ENCODE measurements at places on chromosomes 6 and 20.

DNA sequence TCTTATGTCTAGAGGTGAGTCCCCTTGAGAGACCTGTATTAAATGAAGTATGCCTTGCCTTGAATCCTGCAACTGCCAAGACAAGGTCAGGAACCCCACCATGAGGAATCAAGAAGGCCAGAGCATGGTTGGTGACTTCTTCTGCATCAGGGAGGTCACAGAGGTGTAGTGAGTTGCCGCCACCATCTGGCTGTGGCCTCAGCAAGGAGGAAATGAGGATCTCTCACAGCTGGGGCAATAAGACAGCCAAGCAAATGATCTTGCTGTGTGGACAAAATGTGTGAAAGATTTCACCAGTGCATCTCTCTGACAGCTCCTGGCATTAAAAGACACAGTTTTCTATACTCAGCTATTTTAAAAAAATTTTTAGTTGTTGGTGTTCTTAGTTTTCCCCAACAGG is 611.0 kb downstream of the DOK5 start:
- DNase-seq: no peak

GRCh38 chr6:138432063-138432356 is 28.0 kb downstream of the HEBP2 start:
- no peak for DNase-seq

DNA sequence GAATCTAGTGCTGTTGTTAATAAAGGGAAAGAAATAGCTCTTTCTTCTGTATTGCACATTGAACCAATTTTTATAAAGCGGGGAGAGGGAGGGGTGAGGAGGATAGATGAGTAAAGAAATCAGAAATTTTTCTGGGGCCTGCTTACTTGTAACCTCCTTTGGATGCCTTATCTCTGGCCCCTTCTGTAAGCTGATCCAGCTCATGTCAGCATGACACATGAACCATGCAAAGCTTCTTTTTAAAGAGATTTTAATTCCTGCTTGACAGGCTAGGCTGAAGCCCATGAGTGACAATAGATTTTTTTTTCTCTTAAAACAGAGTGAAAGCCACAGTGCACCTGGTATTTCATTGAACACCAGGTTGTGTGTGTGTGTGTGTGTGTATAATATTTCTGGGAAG is 325.3 kb downstream of the PRL start:
- DNase-seq: no peak

DNA sequence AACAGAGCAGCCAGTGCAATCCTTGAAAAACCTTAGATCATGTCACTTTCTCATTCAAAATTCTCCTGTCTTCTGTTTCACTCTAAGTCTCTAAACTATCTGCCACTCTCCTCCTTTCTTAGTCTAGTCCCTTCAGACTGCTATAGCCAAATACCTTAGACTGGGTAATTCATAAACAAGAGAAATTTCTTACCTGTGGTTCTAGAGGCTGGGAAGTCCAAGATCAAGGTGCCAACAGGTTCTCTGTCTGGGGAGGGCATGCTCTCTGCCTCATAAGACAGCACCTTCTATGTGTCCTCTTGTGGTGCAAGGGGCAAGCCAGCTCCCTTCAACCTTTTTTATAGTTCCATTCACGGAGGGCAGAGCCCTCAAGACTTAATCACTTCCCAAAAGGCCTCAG is 156.3 kb downstream of the MTFR2 start:
- DNase-seq: no peak

- no peak for DNase-seq
Measured at GRCh38 chr6:17116117-17116440, 14.2 kb downstream of the STMND1 start.

All from suprapubic skin (tissue), 4 donors.